ENCODE measurements at places on chromosomes 5 and 9.

DNA sequence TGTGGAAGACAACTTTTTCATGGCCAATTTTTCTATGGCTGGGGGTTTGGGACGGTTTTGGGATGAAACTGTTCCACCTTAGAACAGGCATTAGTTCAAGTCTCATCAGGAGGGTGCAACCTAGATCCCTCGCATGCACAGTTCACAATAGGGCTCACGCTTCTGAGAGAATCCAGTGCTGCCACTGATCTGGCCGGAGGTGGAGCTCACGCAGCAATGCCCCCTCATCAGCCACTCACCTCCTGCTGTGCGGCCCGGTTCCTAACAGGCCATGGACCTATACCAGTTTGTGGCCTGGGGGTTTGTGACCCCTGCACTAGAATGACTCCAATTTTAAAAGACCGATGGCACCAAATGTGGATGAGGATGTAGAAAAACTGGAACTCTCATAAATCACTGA lies 127.2 kb upstream of the IER5L start:
- DNase-seq = no peak

DNA sequence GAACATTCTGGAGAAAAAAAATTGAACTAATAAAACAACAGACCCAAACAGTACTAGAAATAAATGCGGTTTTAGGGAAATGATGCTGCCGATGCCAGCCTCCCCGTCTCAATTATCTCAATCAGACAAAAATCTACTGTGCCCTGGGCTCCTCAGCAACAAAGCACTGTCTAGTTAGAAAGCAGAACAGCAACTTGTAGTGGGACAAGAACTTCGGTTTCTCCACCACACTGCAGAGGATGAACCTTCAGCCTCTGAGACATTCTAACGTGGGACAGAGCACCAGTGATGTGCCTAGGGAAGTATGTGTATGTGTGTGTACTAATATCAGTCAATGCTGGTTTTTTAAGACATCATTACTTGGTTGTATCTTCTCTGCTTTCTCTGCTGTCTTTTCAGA lies 11.1 kb upstream of the CAST start:
- no peak for DNase-seq

- no peak for DNase-seq
Measured at GRCh38 chr9:5389109-5389732, 48.5 kb downstream of the PLGRKT start.

- DNase-seq = no peak
Measured at GRCh38 chr9:27659001-27659400, 85.7 kb upstream of the C9orf72 start.

DNA sequence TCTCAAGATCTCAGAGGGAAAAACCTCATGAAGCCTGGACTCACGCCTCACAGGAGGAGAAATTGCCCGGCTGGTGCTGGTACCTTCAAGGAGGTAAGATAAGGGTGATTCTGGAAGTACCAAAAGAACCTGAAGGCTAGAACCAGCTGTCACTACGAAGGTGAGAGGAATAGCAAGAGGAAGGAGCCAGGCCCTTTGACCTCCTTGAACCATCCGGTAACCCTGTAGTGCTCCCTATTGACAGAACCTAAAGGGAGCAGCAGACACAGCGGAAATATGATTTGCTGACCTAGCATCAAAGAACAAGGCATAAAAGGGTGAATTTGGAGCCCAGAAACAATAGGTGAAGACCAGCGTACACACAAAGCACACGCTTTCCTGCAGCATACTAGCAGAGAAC lies 92.2 kb downstream of the DOCK8 start:
- peak; percentile 36 for DNase-seq

DNA sequence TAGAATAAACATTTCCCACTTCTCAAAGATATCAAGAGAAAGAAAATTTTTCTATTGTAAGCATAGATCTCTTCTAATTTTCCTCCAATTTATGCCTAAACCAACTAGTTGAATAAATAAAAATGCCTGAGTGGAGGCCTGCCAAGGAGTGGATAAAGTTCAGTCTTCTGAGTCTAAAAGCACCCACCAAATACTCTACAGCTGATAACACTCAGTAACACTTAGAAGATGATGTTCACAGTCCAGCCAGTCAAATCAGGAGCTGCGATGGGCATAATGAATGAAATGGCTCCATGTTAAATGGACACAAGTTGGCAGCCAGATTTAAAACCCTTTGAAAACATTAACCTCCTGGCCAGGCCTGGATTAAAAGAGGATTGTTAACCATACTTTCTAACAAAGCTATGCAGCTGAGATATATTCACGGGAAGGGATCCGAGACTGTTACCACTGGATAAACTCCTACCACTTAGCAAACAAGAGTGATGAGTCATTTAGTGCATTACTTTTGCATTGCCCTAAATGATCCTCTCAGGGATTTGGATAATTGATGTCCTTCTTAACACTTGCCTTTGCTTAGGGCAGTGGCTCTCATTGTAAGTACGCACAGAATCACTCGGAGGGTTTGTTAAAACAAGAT lies 63.7 kb upstream of the CCDC112 start:
- no peak for DNase-seq

- DNase-seq = no peak
Measured at GRCh38 chr9:19568946-19569345, 160.1 kb downstream of the ACER2 start.

GRCh38 chr5:172414531-172415361 lies 39.6 kb downstream of the SH3PXD2B start:
- DNase-seq = no peak

DNA sequence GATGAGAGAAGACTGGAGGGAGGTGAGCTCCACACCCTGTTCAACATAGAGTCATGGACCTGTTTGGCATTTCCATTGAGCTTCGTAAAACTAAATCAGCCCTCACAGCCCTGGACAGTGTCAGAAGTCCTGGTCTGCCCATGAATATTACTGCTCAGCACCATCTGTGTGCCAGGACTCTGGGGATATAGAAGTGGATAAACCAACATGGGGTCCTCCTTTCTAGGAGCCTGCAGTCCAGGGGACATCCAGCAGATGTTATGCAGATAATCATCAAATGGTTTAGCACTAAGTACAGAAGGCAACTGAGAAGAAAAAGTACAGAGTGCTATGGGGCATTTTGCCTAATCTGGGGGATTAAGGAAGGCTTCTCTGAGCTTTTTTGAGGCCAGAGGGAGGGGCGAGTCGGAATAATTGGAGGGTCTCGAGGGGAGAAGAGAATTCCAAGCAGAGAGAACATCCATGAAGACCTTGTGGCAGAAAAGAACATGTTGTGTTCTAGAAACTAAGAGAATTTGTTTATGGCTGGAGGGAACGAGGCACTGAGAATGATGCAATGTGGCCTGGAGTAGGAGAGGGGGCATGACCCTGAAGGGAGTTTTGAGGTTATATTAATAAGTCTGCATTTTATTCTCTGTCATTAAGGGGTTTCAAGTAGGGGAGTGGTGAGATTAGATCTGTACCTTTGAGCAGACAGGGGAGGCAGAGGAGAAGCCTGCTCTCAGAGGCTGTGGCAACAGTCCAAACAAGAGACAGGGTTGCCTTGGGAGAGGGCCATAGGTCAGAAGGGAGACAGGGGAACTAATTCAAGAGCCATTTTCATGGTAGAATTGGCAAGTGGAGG lies 63.5 kb upstream of the SLC2A8 start:
- no peak for DNase-seq

GRCh38 chr9:11204521-11204920 lies 591.7 kb upstream of the PTPRD start:
- no peak for DNase-seq

- no peak for DNase-seq
Measured at GRCh38 chr5:32421075-32421474, 23.5 kb downstream of the ZFR start.

DNA sequence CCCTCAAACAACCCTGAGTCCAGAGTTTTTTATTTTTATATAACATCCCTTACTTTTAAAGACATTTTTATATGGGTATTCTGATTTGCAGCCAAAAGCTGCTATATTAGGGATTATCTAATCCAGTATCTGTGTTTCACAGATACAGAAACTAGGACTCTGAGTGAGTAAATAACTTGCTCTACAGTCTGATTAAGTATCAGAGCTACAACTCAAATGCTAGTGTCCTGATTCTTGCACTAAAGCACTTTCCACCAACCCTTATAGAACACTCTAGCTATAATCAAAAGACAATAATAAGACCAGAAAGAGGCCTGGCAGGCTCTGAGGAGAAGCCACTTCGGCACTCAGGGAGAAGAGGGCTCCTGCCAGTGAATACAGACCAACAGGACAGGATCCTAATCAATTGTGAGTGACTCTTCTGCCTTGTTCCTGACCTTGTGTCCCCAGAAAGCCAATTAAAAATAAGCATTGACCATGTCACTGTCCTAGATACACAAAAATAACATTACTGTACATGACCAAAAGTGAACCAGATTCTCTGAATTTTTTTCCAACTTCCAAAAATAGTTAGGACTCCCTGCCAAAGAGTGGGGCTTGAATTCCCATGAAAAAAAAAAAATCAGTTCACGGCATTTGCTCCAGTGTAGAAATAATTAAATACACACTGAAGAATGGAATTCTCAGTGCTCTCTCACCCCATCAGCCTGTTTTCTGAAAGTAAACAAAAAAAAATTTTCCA lies 63.6 kb upstream of the MAP3K1 start:
- DNase-seq = no peak

- DNase-seq = no peak
Measured at GRCh38 chr5:56406221-56406620, 173.1 kb upstream of the ANKRD55 start.

DNA sequence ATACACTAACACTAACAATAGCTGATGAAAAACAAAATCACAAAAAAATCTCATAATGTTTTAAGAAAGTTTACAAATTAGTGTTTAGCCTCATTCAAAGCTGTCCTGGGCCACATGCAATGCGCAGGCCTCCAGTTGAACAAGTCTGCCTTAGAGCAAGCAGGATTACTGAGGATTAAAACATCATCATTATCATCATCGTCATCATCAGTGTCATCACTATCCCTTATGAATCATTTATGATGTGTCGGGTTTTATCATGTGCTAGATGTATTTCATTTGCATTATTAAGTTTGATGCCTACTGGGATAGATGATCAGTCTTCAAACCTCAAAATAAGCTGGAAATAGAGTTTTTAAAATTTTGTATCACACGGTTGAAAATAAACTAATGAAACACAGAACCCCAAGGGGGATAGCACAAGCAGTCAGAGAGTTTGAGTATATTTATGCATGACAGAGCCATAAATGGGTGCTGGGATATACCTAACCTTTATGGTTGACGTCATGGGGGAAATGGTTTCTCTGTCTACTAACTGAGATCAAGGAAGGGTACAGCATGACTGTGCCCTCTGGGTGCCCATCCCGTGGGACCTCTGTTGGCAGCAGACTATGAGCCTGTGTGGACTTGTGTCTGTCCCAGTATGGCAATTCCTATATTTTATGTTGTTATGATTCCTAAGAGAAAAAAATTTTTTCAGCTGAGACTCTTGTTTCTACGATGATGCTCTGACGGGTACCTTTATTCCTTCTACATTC lies 150.3 kb upstream of the ADRA1B start:
- no peak for DNase-seq

DNA sequence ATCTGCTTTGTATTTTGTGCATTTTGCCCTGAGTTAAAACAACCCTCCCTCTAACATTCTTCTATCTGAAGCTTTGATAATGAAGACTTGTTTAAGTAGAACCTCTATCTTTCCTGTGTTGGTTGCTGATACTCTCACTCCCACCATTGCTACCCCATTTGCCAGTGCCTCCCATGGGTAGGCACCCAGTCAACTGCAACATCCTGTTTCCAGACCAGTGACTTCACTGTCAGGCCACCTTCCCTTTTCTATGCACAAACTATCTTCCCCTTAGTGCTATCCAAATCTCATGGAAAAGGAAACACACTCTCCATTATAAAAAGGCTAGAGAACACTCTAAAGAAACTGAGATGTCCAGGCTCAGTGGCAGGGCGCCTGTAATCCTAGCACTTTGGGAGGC lies 5.6 kb upstream of the IARS1 start:
- no peak for DNase-seq

DNA sequence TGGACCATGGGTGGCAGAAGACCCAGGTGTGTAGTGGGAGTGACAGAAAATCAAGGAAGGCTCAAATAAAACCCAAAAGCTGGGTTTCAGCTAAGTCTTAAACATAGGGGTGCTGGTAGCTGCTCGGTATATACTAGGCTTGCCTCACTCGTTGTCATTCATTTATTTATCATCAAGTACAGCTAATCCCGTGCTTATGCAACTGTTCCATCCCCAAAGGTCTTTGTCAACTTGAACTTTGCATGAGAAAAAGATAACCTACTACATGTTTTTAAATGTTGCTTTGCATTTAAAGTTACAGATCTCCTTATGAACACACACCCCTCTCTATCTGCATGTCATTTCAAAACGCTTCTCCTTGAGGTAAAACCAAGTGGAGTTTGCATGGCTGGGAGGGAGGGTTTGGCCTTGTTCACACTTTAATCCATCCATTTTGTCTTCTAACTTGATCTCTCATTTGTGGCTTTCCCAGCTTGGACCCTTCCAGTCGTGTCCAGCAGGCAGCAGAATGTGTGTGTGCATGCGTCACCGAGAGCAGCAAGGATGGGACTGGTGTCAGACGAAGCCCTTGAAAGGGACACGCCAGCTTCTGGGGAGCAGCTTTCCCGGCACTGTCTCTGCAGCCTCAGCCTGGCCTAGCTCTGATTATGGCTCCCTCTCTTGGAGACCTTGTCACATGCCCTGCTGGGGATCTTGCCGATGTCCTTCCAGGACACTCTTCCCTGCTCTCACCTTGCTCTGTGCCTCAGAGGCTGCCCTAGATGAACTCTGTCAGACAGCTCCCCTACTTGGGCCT lies 133.5 kb downstream of the GADD45G start:
- DNase-seq = no peak

DNA sequence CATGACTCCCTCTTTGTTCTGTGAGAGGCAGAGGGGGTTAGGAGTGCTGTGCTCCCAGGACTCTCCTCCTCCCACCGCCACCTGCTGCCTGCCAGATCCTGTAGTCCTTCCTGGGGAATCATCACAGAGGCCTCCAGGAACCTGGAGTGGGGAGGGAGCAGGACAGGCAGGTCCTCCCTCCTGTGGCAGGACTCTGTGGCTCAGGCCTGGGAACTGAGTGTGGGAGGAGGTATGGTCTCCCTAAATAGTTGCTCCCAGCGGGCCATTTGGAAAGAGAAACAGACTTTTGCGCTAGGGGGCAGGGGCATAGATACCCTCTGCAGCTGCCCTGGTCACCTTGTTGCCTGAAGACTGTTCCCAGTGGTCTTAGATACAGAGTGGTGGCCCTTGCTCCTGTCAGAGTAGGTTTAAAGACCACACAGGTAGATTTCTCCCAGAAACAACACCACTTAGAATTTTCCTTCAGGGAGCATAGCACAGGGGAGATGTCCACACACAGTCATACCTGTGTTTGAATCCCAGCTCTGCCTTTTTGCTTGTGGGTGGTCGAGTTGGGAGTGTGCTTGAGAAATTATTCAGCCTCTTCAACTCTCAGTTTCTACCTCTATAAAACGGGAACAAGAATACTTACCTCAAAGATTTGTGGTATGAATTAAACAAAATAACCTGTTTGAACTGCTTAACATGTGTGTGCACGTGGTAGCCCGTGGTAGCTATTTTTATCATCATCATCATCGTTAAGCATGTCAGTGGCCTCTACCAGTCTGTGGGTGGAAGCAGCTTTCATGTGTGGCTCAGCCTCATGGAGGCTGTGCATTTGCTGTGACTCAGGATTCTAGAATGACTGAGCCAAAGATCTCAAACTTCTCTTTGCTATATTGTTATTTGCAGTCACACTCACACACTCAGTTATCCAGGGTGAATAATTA lies 55.8 kb downstream of the SLC22A5 start:
- DNase-seq = peak; percentile 79

- no peak for DNase-seq
Measured at GRCh38 chr5:37249815-37250164, 614 bp upstream of the CPLANE1 start.

Measured in stimulated activated CD4-positive, alpha-beta T cell treated with anti-CD3 and anti-CD28 coated beads, Interleukin-2, amount 100 ng/mL, for 24 hours (primary cell).